ENCODE measurements at places on chromosomes 1 and 21.

DNA sequence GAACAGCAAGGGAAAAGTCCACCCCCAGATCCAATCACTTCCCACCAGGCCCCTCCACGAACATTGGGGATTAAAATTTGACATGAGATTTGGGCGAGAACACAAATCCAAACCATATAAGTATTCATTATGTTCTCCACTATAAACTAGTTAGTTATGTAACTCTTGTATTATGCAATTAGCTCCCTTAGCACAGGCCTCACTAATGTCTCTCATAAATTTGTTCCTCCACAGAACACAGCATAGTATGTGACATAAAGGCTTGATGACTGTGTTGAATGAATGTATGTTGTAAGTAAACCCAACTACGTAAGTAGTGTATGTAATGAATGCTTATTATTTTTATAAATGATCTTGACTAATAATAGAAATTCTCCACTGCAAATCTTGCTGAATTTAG is 223.3 kb upstream of the ZRANB2 start:
- H3K27me3 ChIP-seq: no peaks in the 10 kb centered on the region
- no peaks in the 10 kb centered on the region for H3K4me1 ChIP-seq
- DNase-seq: no peak
- H3K27ac ChIP-seq: no peak overlapping the region
- H3K4me3 ChIP-seq: no peak overlapping the region

GRCh38 chr1:188652678-188653077 is 1823.9 kb downstream of the PLA2G4A start:
- H3K36me3 ChIP-seq: no peaks in the 10 kb centered on the region
- H3K27me3 ChIP-seq: no peaks in the 10 kb centered on the region
- no peak for DNase-seq
- H3K4me1 ChIP-seq: no peaks in the 10 kb centered on the region
- H3K4me3 ChIP-seq: no peak overlapping the region

DNA sequence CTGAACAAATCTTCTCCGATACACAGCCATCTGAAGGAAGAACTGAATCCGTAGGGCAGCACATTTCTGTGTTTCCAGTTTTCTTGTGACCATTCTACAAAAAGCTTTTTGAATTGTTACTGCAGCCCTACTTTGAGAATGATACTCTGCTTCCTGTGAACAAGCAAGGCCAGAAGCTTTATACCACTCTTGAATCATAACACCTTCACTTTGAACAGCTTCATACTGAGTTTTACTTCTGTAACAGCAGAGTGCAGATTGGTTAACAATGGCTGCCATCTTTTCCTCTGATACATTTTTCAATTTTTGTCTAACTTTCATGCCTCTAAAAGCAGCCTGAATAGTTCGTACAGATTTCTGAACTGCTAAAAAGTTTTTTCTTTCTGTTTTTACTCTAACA is 33.6 kb upstream of the F13B start:
- H3K4me1 ChIP-seq: no peaks in the 10 kb centered on the region
- H3K4me3 ChIP-seq: no peak overlapping the region
- H3K27ac ChIP-seq: no peak overlapping the region
- no peaks in the 10 kb centered on the region for H3K36me3 ChIP-seq

- no peaks in the 10 kb centered on the region for H3K27me3 ChIP-seq
- peaks cover 37% of the 10 kb centered on the region for H3K4me1 ChIP-seq
- no peak for DNase-seq
These were observed 6.1 kb downstream of the INTS3 start for GRCh38 chr1:153733970-153734369.

- peaks cover 84% of the 10 kb centered on the region for H3K4me1 ChIP-seq
- H3K36me3 ChIP-seq: peaks cover 2% of the 10 kb centered on the region
- peak overlapping the region; percentile 78 for H3K27ac ChIP-seq
- peak; percentile 70 for DNase-seq
- H3K27me3 ChIP-seq: no peaks in the 10 kb centered on the region
These were observed 14.4 kb downstream of the CD58 start for GRCh38 chr1:116556289-116557006.

All from effector memory CD8-positive, alpha-beta T cell (primary cell).